ENCODE measurements at places on chromosomes 1 and 21.

DNA sequence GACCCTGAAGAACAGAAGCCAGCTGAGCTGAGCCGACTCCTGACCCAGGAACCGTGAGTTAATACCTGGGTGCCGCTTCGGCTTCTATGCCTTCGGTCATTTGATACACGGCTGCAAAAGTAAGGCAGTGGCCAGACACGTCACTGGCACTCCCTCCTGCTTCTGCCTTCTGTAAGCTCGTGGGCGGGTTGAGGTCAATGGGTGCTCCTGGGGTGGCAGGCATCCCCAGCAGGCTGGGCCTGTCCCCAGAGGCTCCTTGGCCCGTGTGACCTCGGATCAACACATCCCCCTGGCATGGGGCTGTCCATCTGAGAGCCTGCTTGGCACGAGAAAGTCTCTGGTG, 35.7 kb upstream of the COL6A1 start:
- DNase-seq = no peak

GRCh38 chr1:183687546-183688304, 34.6 kb upstream of the APOBEC4 start:
- DNase-seq = no peak

GRCh38 chr1:202016022-202016810, 5.8 kb downstream of the ELF3 start:
- DNase-seq = no peak

DNA sequence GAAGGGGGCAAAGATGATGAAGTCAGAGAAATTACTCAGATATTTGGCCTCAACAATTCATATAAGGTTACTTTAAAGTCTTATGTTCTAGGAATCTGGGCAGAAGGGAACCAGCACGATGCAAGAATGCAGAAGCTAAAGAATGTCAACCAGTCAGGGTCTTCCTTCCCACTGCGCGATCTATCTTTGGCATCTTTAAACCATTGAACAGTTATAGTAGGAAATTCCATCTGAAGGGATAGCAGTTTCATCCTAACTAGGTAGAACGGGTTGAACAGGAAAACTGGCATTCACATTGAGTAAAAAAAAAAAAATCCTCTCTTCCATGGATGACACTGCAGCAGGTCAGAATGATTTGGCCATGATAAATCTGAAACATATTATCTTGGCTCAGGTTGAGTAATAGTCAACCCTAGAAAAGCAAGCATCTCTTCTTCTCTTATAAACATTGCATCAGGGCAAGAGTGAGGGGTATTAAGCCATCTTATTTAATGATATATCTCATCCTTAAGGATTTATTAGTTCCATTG, 6.3 kb downstream of the CRCT1 start:
- no peak for DNase-seq

- no peak for DNase-seq
These were observed 628 bp upstream of the PLEKHM2 start for GRCh38 chr1:15683345-15684039.

DNA sequence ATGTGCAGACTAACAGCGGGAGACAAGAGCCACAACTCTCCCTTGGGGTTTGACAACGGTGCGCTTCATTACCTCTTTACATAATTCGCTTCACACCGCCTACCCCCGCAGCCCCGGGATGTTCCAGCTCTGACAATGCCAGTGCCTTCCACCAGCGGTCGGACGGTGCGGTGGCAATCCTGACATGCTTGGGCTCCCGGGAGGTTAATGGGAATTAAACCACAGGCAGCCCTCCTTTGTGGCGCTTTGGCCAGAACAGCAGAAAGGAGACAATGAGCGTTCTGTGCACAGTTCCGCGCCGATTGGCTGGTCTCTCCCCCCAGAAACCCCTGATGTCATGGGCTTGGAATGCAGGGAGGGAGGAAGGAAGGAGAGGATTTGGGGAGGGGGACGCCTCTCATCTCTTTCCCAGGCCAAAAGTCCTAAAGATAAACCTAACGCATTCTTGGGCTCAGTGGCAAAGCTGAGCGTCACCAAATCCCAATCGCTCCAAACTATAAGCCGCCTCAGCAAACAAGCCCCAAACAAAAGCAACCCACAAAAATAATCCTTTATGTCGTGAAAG, 1.3 kb downstream of the CNN3 start:
- no peak for DNase-seq

- no peak for DNase-seq
These were observed 320.9 kb upstream of the C1orf87 start for GRCh38 chr1:60394436-60394835.

DNA sequence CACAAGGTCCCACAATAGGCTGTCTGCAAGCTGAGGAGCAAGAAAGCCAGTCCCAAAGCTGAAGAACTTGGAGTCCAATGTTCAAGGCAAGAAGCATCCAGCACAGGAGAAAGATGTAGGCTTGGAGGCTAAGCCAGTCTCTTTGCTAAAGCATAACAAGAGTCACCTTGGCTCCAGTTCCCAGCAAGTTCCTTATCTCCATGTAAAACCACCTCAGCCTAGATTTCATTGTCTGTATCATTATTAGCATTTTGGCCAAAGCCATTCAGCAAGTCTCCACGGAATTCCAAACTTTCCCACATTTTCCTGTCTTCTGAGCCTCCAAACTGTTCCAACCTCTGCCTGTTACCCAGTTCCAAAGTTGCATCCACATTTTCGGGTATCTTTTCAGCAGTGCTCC, 36.9 kb downstream of the PIGM start:
- DNase-seq = no peak

DNA sequence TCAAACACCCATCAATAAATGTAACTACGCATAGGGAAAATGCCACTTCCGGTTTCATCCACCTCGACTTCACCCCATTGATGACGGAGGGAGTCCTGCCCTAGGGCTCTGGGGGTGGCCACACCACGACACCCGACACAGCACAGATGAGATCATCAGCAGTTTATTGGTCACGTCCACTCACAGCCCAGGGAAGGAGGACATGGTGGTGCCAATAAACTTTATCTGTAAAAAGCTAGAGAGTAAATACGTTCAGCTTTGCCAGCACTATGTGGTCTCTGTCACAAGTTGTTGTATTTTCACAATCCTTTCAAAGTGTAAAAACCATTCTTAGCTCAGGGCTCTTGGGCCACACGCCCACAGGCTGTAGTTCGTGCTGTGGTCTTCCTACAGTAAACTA, 16.3 kb downstream of the SETD4 start:
- DNase-seq = no peak

DNA sequence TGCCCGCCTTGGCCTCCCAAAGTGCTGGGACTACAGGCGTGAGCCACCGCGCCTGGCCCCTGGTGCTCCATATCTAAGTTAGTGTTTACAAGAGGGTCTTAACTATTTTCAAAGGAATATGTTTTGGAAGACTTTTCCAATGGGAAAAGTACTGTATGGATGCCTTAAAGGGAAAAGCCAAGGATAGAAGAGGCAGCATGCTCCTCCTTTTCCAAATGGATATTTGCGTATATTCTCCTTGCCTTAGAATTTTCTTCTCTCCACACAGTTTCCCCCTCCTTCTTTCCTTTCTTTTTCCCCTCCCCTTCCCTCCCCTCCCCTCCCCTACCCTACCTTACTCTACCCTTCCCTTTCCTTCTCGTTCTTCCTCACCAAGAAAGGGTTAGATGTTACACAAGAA, 29.3 kb upstream of the DOCK7 start:
- DNase-seq = no peak

- no peak for DNase-seq
These were observed 436.4 kb downstream of the LRRIQ3 start for GRCh38 chr1:73761559-73761958.

- no peak for DNase-seq
These were observed 307.8 kb upstream of the USP25 start for GRCh38 chr21:15421947-15422346.

DNA sequence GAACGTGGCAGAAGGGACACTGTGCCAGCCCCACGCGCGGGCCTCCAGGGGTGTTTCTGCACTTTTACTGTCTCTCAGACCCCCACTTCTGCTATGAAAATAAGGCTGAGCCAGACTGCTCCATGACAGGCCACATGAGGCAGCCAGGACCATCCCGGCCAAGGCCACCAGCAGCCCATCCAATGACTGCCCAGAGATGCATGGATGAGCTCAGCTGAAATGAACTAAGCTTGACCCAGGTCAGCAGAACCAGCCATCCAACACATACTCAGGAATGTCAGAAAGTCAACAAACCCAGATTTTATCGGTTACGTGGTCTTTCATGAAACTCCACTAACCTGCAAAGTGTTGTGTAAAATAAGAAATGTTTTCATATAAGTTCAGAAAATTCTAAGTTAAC, 51.2 kb downstream of the CCDC185 start:
- DNase-seq = no peak

DNA sequence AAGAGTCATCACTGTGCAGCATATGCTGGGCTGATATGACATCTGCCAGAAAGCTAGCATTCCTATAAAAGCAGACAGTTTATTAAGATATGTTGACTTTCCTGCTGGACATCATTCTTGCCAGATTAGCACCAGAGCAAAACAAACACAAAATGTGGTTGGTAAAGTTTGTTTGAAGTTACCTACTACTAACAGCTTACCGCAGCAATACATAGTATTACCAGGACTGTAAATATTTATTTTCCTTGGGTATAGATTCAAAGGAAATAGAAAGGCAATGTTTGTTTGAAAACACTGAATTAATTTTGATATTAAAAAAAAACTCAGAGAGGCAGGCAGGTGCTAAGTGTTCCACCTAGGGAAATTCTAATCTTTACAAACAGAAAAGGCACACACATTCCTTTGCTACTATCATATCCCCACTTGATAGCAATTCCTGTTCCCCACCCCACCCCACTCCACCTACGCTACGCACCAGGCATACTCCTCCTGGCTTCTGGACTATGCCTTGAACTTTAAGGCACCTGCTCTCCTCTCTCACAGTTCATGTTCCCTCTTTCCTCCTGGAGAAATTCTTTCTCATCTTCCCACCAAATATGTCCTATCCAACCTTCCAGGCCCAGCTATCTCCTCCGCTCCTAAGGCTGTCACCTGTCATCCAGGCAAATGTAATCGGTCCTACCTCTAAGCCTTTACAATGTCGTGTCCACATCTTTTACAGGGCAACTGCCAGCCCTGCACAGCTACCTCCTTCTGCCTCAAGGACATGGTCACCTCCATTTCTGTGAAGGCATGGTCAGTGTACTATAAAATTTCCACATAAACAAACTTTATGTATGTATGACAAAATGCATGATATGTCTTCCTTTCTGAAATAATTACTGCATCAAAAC, 34.7 kb downstream of the PTPN14 start:
- DNase-seq = no peak

- no peak for DNase-seq
These were observed 60.7 kb upstream of the MRPS6 start for GRCh38 chr21:34012640-34013039.

DNA sequence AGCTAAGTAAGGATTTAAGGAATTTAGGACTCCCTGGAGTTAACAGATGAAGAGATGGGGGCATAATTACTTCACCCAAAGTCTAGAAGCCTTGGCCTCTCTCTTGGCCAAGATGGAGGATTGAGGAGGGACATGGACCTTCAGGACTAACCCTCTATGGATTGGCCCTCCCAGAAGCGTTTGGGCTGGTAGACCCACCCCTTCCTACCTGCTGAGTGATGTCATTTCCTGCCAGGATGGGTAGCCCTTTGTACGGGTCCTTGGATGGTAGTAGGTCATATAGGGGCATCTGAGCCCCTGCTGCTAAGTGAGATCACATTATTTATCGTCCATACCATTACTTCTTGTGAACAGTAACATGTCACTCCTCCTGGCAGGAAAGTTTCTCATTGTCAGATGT, 17.7 kb downstream of the LURAP1 start:
- no peak for DNase-seq

DNA sequence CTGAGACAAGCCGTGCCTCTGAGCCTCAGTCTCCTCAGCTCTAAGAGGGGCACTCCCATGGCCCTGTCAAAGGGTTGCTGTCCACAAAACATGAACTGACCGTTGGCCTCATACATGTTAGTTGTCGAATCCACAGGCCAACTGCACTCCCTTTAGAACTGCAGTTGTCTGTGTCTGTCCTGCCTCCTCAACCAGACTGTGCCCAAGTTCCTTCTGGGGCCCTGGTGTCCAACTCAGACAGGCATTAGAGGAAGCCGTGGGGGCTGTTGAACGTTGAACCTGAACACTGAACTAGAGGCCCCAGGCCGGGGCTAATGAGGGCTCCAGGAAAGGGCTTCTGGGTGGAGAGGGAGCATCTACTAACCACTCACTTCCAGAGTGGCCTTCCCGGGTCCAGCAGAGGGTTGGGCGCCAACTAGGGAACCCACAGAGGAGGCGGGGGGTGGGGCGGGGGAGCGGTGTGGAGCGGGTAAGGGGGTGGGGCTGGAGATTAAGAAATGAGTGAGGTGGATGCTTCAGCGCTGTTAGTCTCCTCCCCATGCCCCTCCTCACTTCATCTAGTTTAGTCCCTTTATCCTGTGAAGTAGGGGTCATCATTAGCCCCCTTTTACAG, at the start of gene RAB42:
TSS of gene RAB42 (plus strand) at position 558 of the 613 bp plus-strand sequence. CDS start 247 bp downstream, outside the sequence.
- peak; percentile 38 for DNase-seq

DNA sequence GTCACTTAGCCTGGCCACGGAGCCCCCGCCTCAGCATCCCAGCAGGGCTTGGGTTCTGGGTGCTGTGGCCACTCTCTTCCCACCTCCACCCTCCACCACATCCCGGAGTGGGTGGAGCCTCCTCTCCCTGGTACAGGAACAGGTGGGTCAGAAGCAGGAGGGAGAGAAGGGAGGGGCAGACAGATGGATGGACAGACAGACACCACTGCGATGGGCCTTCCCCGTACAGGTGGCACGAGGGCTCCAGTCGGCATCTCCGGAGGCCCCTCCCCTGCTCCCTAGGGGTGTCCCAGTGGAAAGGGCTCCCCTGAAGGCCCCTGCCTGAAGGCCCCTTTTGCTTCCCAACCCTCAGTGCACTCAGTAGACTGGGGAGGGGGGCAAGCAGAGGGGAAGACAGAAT, 96.9 kb upstream of the TARDBP start:
- no peak for DNase-seq

DNA sequence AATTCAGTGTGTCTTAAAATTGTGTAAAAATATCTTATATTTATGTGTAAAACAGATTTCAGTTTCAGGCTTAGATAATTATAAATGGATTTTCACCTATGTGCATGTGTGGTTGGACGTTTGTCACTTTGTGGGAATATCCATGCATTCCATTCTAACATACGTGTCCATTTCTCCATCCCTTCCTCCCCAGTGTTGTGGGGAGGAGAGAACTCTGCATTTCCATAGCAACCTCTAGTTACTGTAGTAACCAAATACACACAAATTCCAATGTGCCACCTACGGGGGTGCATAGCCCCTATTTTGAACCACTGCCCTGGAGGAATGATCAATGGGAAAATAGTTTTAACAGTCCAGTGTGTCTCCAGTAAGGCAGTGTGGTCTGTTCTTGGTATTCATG, 79.0 kb downstream of the RASAL2 start:
- DNase-seq = no peak

GRCh38 chr21:25176637-25177412, 430.5 kb downstream of the MRPL39 start:
- no peak for DNase-seq

DNA sequence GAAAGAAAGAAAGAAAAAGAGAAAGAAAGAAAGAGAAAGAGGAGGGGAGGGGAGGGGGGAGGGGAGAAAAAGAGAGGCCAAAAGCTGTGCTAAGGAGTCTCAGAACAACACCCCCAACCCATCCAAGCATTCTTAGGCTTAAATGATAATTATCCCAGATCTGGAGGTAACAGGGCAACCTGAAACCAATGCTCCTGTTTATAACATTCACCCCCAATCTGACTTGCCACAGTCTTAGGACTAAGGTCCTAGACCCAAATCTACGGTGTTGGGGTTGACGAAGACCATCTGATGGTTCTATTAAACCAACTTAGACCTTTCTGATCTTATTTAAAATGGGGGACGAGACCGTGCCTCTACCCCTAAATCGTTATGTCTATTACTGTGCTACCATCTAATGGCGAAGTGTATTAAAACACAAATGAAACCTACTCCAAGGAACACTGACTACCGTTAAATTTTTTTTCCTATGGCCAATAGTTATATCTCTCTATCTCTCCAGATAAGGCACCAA, 119.3 kb upstream of the CDC42BPA start:
- DNase-seq = peak; percentile 68
